ENCODE measurements at places on chromosomes 7 and 10. TPM values are rescaled to one million over a fixed set of nuclear protein-coding genes. Genes with fewer than 3 reads are reported as not detected.

The TAC1 gene
- 1.7 TPM for total RNA-seq

The FAM171A1 gene
- 23.4 TPM for total RNA-seq

The LAMB4 gene
- 0.10 TPM for total RNA-seq

The PRLHR gene
- not detected for total RNA-seq

The CHST3 gene
- 13.4 TPM for total RNA-seq

The BMS1 gene
- 10.1 TPM for total RNA-seq

The NUTM2D gene
- total RNA-seq: 6.0 TPM

The C10orf67 gene
- total RNA-seq: not detected

The OR2A12 gene
- not detected for total RNA-seq

The LBX1 gene
- total RNA-seq: not detected

The FEZF1 gene
- total RNA-seq: not detected

The GPR15LG gene
- total RNA-seq: not detected

The COMTD1 gene
- 15.0 TPM for total RNA-seq

The RBP3 gene
- total RNA-seq: not detected

The FRMD4A gene
- 21.7 TPM for total RNA-seq

The AKR1C4 gene
- not detected for total RNA-seq

The ASZ1 gene
- not detected for total RNA-seq

All from cardiac ventricle fibroblast (primary cell).